CD4-positive, alpha-beta T cell (primary cell): ENCODE measurements at places on chromosomes 16 and 17.
A peak's percentile ranks its signal among the peaks of the same experiment; 100 is the strongest.

DNA sequence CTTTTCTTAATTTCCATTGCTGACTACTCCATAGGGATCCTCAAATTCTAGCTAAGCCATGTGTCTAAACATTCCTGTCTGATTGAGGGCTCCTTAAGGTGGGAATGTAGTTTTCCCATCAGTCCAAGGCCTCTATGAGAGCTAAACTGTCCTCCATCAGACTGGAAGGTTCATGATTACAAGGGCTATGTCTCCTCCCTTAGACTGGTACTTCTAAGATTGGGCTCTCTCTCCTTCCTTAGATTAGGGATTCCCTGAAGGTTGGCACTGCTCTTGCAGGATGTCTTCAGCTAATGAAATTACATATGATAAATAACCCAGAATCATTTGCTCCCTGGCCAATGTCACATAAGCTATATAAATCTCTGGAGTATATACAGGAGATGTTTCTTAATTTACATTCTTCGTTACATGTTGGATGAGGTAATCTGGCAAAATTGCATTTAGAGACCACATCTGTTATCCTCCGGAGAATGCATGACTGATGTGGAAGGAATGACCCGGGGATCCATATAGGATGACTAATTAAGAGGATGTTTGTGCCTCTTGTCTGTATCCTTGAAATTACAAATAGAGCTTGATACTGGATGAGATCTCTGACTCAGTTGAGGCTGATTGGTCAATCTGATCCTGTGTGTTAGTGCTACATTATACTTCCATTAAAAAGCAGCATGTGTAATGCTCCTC lies 14.2 kb downstream of the B4GALNT2 start:
- DNase-seq: no peak

DNA sequence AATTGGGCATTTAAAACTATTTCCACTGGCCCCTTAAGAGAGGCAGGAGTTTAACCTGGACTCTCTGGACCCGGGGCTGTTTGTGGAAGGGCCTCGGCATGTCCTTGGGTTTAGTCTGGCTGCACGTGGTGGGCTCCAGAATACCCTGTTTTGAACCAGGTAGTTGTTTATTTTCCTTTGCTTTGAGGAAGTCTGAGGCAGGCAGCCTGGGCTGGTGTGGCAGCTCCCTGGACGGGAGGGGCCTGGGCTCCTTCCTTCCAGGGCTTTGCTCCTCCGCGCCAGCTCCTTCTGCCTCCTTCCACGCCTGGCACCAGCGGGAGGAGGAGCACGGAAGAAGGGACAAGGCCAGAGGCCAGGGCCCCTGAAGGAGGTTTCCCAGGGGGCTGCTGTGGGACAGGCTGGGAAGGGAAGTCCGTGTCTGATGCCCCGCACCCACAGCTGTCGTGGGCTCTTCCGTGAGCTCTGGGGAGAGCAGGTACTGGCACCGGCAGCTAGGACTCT lies 15.5 kb downstream of the BANP start:
- DNase-seq: no peak

DNA sequence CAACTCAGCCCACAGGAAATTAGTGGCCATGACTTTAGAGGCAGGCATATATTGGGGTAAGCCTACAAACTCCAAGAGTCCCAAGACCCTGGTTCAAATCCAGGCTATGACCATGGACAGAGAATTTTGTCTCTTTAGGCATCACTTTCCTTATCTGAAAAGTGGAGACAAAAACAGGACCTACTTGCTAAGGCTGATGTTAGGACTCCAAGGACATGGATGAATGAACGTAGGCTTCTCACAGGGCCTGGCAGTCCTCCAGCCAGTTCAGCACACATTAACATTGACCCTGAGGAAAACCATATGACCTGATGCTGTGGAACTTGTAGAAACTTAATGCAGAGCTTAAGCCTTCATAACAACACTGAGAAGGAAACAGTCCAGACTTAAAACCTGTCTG lies 1.4 kb downstream of the FKBP10 start:
- no peak for DNase-seq

DNA sequence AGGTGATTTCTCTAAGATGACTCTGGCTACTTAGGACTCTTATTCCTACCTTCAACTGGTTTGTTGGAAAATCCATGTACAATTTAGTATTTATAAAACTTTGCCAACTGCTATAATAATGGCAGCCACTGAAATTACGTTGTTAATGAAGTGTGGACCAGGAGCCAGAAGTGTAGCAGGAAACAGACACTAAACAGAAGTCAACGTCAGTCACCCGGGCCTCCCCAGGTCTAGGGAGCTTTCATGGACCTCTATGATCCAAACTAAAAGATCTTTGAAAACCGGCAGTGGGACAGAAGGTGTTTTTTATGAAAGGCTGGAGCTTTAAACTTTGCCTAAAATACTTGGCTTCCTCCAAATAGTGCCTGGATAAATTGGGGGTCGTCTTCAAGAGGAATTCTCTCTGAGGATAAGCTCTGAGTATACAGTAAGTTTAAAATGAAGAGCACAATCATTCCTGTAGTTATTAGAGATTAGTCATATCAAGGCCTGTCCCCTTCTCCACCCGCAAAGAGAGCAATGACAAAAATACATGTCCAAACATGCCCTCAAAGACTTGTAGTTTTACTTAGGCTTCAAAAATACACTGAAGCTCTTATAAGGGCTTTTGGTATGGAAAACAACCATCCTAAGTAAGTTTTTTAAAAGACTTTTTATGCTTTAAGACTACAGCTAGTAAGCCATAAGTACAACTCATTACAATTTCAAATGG lies 34.6 kb downstream of the DCUN1D3 start:
- DNase-seq: no peak

DNA sequence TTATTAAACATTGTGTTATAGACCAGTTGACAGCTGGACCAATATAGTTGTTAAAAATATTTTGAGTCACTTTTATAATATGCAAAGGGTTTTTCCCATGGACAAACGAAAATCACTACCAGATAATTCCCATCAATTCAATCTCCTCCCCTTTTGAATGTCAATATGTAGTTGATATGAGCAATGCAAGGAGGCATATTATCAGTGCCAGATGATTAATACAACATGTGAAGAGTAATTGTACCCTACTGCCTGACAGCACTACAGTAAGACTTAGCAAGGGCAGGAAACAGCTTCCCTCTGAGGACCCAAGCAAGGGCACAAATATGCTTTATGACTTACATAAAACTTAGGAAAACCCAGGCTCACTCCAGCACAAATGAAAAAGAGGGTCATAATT lies 17.3 kb downstream of the KANSL1 start:
- DNase-seq: no peak

GRCh38 chr17:60901242-60901641 lies 223.6 kb downstream of the BCAS3 start:
- DNase-seq: no peak

GRCh38 chr17:50737118-50737698 lies 17.8 kb downstream of the LUC7L3 start:
- DNase-seq: no peak

GRCh38 chr16:46968063-46968435 lies 5.4 kb downstream of the DNAJA2 start:
- no peak for DNase-seq

DNA sequence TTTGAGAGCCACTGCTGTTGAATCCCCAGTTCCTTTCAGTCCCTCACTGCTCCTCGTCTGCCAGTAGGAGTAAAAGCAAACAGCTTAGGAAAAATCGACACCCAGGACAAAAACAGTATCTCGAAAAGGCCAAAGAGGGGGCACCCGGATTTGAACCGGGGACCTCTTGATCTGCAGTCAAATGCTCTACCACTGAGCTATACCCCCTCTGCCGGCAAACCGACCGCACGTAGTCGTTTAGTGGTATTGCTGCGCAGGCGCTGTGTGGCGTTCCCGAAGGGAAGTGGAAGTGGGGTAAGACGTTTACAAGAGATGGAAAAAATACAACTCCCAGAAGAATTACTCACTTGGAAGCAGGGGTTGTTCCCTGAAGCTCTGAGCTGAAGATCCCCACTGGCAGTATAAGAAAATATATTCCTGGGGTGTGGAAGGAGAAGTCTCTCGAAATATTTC lies 2.2 kb upstream of the PLXDC1 start:
- DNase-seq: peak; percentile 94

DNA sequence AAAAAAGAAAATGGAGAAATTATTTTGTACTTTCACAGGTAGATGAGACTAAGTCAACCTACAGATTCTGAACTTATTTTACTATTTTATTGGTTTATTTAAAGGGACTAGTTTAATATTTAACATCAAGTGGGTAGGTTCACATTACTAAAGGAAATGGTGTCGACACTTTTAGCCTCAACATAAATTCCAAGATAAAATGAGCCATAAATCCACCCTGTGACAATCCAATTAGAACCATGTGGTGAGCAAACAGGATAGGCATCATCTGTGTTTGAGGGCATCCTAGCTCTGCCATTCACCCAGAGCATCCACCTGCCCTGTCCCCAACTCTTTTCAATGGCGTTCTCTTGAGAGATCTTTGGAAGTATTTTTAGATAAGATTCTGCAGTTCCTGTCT lies 92.8 kb upstream of the PMFBP1 start:
- DNase-seq: no peak

DNA sequence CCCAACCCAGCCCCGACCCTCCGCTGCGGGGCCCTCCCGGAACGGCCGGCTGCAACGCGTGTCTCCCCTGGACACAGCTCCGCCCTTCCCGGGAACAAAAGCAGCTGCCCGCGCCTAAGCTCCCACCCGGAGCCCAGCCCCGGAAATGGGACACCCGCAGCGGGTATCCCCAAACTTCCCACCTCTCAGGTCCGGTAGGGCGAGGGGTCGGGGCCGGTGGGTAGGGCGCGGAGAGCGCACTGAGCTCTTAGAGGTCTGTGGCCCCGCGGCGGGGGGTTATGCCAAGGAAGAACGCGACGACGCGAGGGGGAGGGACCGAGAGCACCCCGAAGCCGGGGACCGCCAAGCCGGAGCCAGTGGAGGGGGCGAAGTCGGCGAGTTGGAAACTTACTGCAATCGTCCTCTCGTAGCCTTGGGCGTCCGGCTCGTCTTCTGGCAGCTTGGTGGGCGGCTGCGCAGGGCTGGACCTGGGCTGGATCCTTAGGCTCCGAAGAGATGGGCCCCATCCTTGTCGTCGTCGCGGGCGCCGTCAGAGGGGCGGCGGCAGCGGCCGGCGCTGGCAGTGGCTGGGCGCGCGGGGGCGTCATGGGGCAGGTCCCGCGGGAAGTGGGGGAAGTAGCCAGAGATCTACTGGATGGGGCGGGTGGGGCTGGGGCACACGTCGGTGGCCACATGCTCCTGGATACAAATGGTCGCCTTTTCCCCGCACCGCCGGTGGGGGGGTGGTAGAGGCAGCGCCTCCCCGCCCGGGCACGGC lies 6.9 kb downstream of the USP6 start:
- DNase-seq: no peak
